Activated naive CD4-positive, alpha-beta T cell treated with anti-CD3 and anti-CD28 coated beads, Interleukin-2, amount 10 ng/mL, durations not matched to agents 7 days and 5 days (primary cell): ENCODE measurements at places on chromosomes 6 and 20.

DNA sequence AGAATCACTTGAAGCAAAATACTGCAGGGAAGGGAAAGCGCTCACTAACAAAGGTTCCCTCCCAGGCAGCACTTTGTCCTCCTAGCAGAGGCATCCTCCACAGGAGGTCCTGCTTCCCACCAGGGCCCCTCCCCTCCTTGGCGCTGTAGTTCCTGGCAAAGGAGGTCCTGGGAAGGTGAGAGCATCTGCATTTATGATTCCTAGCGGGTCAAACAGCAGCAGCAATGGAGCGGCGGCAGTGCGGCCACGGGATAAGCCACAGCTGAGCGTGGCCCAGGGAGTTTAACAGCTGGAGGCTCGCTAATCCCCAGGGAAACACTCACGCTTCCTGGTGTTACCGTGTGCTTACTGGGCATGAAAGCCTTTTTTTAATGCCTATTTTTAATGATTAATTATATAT is 185.8 kb downstream of the TTLL2 start:
- no peak for DNase-seq

GRCh38 chr6:163721435-163721834 is 306.9 kb downstream of the QKI start:
- no peak for DNase-seq

DNA sequence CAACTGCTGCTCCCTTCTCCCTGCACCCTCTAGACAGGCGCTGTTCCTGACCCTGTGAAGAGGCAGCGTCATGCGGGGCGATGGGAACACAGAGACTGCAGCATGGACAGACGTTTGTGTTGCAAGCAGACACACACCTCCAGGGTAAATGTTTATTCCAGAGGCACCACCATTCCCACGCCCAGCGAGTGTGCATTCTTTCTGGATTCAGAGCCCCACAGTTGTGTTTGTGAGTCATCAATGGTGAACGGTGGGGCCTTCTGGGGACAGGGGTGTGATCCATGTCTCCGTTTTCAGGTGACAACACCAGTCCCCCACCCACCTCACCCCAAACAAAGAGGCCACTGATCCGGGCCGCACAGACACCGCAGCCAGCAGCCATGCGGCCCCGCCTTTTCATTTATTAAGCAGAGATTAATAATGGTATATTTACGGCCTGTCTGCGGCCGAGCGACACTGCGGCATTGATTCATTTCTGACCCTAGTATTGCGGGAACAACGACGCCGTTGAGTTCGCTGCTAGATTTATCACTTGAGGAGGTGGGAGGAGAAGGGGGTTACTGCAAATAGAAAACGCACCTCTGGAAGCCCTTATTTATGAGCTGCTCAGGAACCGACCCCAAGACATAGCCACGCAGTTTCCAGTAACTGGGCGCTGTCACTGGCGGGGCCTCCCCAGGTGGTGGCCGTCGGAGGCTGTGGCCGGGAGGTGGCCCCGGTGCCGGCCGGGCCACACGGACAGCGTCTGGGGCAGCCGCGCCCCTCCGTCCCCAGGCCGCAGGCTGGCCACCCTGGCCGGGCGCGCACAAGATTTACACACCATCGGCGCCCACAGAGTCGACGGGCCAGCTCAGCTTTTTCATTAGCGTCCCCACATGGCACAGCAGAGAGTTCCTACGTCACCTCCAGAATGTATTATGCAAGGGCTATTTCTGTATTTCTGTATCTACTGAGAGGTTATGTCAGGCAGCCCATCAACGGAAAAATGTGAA is 367.6 kb downstream of the THBS2 start:
- DNase-seq, result no peak

- peak; percentile 36 for DNase-seq
Observed at GRCh38 chr6:109491207-109491938, 8.4 kb upstream of the ZBTB24 start.

GRCh38 chr6:158757753-158758090 is 61.4 kb downstream of the EZR start:
- DNase-seq, result peak; percentile 13

DNA sequence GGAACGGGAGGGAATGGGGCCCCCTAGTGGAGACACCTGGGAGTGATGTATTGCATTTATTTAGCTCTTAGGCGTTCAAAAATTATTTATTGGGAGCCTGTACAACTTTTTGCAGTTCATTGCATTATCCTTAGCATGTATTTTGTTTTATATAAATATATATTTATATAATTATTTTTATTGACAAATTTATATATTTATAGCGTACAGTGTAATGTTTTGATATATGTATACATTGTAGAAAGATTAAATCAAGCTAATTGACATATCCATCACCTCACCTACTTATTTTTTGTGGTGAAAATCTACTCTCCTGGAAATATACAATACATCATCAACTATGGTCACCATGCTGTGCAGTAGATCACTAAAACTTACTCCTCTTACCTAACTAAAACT is 975 bp downstream of the SIRT5 start:
- DNase-seq, result no peak
